Muscle of arm (tissue), 14 donors: ENCODE measurements at places on chromosomes 11 and 22. TPM values are rescaled to one million over a fixed set of nuclear protein-coding genes. Genes with fewer than 3 reads are reported as not detected.

The NRIP3 gene
- polyA plus RNA-seq: 1.1 TPM

The KCNC1 gene
- 1.6 TPM for polyA plus RNA-seq

DNA sequence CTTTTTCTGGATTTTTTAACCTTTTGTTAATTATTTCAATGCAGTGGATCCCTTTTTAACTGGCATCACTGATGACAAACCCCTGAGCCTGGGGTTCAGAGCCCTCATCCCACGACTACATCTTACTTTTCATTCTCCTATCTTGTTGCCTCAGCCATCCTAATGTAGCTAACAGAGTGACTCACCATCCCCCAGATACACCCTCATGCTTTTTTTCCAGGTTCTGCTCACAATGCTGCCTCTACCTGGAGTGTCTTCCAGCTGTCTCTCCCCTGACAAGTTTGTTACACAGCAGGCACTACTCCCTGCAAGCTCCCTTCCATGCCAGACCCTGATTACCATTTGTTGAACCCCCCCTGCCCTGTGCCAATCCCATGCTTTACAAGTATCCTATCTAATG lies 135.4 kb downstream of the NCAM1 start:
- DNase-seq: no peak

- DNase-seq: no peak
Observed at GRCh38 chr11:111347723-111348115, 31.4 kb downstream of the POU2AF1 start.

DNA sequence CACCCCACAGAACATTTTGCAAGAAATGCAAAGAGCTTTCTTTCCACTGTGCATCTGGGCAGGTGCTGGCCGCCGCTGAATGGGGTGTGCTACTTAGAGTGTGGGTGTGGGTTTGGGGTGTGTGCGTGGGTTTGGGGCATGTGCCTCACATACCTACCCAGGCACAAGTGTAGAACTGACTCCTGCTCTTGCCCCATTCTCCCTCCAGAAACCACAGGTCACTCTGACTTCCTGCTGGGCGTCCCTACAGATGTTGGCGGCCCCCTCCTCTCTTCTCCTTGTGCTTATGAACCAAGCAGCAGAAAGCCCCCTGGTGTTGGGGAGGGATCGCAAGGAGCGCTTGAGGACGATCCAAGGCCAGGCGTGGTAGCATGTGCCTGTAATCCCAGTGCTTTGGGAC lies 63.9 kb downstream of the GRIK4 start:
- no peak for DNase-seq

GRCh38 chr11:77047007-77047927 lies 13.1 kb downstream of the B3GNT6 start:
- DNase-seq: peak; percentile 91

- DNase-seq: no peak
Observed at GRCh38 chr11:65504674-65505465, 6.0 kb downstream of the MALAT1 start.

- DNase-seq: no peak
Observed at GRCh38 chr11:70084046-70084984, 6.2 kb downstream of the ANO1 start.

The ZW10 gene
- polyA plus RNA-seq: 17.5 TPM

GRCh38 chr11:59416613-59417012 lies 9.6 kb downstream of the OR5A2 start:
- DNase-seq: no peak

GRCh38 chr11:71383461-71383860 lies 64.7 kb downstream of the DHCR7 start:
- DNase-seq: no peak

- no peak for DNase-seq
Observed at GRCh38 chr11:103234974-103235373, 125.7 kb downstream of the DYNC2H1 start.
